ENCODE measurements at places on chromosomes 6 and 20. TPM values are rescaled to one million over a fixed set of nuclear protein-coding genes. Genes with fewer than 3 reads are reported as not detected.

Gene STK38
- total RNA-seq, result 23.6 TPM

DNA sequence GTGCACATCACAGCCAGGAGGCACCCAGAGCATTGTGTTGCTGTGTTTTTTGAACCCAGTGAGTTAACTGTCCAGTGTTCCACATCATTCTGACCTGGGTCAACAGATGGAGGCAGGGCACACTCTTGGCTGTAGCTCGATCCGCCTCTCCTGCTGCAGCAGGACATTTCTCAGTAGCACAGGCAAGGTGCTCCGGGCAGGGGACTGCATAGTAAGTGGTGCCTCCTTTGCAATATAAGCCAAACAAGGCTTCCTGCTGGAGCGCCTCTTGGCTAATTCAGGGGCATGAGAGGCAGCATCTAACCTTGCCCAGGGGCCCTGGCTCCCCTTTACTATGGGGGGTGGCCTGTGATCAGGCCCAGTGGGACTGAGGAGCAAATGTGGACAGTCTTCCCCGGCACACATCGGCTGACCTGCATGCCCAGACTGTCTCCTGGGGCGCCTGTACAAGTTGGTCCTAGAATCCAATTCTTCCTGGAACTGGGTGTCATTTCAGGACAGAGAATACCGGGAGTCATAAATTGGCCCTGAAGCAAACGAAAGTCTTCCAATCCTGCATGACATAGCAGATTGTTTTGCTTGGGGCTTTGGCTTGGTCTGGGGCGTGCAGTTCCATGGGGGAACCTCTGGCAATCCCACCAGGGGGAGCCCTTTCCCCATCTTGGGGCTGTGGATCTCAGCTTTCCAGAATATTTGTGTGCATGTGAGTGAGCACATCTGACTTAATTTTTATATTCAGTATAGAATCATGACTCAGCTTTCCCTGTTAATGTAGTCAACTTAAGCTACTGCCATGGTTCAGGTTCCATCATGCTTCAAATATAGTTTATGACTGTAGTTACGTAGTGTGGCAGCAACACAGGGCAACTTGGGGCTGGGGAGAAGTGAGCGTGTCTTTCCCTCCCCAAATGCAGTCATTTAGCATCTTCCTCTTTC, 56.0 kb upstream of the DDR1 start:
- peaks cover 66% of the 10 kb centered on the region for H3K4me1 ChIP-seq
- peak overlapping the region; percentile 75 for H3K4me3 ChIP-seq
- peak overlapping the region; percentile 95 for H3K27ac ChIP-seq
- no peaks in the 10 kb centered on the region for H3K27me3 ChIP-seq
- peaks cover 6% of the 10 kb centered on the region for H3K36me3 ChIP-seq

GRCh38 chr6:43937236-43938177, 167.5 kb downstream of the VEGFA start:
- H3K4me1 ChIP-seq, result no peaks in the 10 kb centered on the region
- H3K36me3 ChIP-seq, result no peaks in the 10 kb centered on the region
- no peak overlapping the region for H3K4me3 ChIP-seq
- no peak overlapping the region for H3K27ac ChIP-seq

DNA sequence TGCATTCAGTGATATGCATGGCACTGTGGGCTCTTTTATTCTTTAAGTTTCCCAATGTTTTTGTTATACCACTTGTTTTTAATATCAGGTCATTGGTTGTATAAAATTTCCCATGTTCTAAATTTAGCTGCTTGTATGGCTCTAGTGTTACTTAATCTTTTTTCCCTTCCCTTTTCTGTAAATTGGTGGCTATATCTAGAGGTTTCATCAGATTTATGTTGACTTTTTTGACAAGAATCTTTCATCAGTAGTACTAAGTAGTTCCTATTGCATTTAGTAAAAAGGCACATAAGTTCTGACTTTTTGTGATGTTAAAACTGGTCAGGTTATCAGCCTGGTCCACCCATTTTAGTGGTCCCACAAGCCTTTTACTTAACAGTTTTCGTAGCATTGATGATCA, 51.1 kb downstream of the MMS22L start:
- no peaks in the 10 kb centered on the region for H3K4me1 ChIP-seq
- no peaks in the 10 kb centered on the region for H3K27me3 ChIP-seq

Gene SCRT2
- total RNA-seq, result not detected

GRCh38 chr6:168170841-168171601, 92.0 kb upstream of the FRMD1 start:
- DNase-seq, result no peak
- H3K4me1 ChIP-seq, result peaks cover 2% of the 10 kb centered on the region

GRCh38 chr6:170152124-170152926, 138.6 kb downstream of the DLL1 start:
- no peaks in the 10 kb centered on the region for H3K36me3 ChIP-seq
- H3K27ac ChIP-seq, result no peak overlapping the region
- DNase-seq, result peak; percentile 33
- H3K27me3 ChIP-seq, result peaks cover 3% of the 10 kb centered on the region

GRCh38 chr6:159929819-159930218, 39.0 kb downstream of the MAS1 start:
- no peak overlapping the region for H3K27ac ChIP-seq
- no peak overlapping the region for H3K4me3 ChIP-seq
- H3K27me3 ChIP-seq, result peaks cover 3% of the 10 kb centered on the region
- H3K36me3 ChIP-seq, result no peaks in the 10 kb centered on the region
- peaks cover 31% of the 10 kb centered on the region for H3K4me1 ChIP-seq
- DNase-seq, result peak; percentile 49

GRCh38 chr6:54698974-54699373, 147.6 kb upstream of the FAM83B start:
- no peaks in the 10 kb centered on the region for H3K27me3 ChIP-seq
- DNase-seq, result no peak
- no peaks in the 10 kb centered on the region for H3K4me1 ChIP-seq

Gene TFAP2C
- total RNA-seq, result not detected

DNA sequence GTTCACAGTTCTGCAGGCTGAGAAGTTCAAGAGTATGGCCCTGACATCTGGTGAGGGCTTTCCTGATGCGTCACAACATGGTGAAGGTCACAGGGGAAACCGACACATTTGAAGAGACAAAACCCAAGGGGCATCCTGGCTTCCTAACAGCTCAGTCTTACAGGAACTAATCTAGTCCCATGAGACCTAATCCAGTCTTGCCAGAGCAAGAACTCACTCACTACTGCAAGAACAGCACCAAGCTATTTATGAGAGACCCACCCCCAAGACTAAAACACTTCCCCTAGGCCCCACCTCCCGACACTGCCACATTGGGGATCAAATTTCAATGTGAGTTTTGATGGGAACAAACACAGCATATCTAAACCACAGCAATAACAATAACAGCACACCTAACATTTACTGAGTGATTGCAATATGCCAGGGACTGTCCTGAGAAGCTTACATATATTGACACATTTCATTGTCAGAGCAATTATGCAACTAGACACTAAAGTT, 46.6 kb downstream of the TPBG start:
- H3K4me1 ChIP-seq, result no peaks in the 10 kb centered on the region
- H3K27ac ChIP-seq, result no peak overlapping the region
- no peaks in the 10 kb centered on the region for H3K27me3 ChIP-seq
- no peak overlapping the region for H3K4me3 ChIP-seq
- no peak for DNase-seq

GRCh38 chr6:145380186-145380585, 355.1 kb downstream of the EPM2A start:
- no peak overlapping the region for H3K27ac ChIP-seq
- no peaks in the 10 kb centered on the region for H3K4me1 ChIP-seq
- H3K36me3 ChIP-seq, result no peaks in the 10 kb centered on the region
- H3K4me3 ChIP-seq, result no peak overlapping the region

- peaks cover 10% of the 10 kb centered on the region for H3K4me1 ChIP-seq
- H3K27me3 ChIP-seq, result no peaks in the 10 kb centered on the region
- DNase-seq, result no peak
- H3K27ac ChIP-seq, result no peak overlapping the region
Measured at GRCh38 chr20:41508335-41508734, 109.8 kb downstream of the CHD6 start.

Data from activated naive CD4-positive, alpha-beta T cell treated with anti-CD3 and anti-CD28 coated beads for 36 hours (primary cell).